NCI-H526 (cell line): ENCODE measurements at places on chromosomes 7 and 10.
A peak's percentile ranks its signal among the peaks of the same experiment; 100 is the strongest.

- no peak for DNase-seq
Measured at GRCh38 chr7:140744005-140744404, 47.5 kb downstream of the NDUFB2 start.

DNA sequence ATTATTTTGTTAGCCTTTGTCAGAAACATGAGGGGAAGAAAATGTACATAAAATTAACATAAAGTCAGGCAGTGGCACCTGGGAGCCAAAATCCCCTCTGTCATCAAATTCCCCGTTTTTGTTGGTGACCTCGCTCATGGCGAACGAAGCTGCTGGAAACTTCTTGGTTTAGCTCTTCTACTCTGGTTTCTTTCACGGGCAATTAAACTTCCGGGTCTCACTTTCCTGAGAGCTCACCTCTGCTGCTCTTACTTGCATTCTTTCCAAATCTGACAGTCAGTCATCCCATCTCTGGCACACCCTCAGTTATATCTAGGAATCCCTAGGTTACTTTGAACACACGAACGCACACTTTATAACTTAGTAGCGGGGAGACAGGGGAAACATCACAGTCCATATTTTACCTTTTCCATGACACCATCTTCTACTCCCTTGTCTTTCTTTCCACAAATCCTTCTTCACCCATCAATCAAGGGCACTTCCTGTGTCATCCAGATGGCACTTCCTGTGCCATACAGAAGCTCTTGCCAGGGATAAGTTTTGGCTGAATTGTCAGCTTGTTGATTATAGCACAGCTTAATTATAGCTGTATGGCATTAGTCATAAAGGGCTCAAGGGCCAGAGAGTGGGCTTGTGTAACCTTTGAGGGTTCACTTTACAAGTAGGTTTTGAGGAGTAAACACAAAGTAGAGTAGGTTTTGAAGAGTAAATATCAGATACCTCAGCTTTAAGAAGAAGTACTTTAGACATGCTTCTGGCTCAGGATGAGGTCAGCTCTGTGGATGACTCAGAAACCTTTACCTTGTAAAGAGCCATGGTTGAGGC, 105.1 kb downstream of the GATA3 start:
- no peak for DNase-seq

DNA sequence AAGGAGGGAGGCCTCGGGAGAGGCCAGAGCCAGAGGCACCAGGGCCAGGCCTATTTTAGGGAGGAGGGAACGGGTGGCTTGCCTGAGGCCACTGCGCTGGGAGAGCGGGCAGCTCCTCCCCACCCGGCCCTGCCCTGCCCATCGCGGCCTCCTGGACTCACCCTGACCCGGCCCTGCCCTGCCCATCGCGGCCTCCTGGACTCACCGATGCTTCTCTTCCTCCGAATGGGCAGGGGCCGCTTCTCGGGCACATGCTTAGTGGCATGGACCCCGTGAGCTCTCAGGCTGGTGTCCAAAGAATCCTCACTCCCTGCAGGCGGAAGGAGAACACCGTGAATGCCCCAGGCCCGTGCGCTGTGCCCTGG, 7.5 kb downstream of the PDGFA start:
- DNase-seq = no peak

DNA sequence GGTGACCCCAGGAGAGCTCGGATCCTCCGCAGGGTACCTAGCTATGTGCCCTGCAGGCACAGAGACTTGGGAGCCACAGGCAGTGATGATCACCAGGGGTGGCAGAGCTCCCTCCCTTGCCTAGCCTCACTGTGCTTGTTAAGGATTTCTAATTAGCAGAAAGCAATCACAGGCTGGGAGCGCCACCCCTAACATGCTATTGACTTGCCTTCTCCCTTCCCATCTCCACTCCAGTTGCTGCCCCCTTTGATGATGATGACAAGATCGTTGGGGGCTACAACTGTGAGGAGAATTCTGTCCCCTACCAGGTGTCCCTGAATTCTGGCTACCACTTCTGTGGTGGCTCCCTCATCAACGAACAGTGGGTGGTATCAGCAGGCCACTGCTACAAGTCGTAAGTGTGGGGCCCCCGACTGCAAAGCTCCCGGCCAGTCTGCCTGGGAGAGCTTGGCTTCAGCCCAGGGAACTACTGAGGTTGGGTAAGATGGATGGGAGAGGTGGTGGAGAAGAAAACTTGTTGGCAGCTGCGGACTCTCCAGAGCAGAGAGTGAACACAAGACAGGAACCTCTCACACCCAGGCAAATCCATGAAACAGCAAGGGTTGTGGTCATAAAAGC, 1.2 kb downstream of the PRSS1 start:
- no peak for DNase-seq

GRCh38 chr10:91381257-91381891, 28.8 kb upstream of the HECTD2 start:
- DNase-seq = peak; percentile 4

DNA sequence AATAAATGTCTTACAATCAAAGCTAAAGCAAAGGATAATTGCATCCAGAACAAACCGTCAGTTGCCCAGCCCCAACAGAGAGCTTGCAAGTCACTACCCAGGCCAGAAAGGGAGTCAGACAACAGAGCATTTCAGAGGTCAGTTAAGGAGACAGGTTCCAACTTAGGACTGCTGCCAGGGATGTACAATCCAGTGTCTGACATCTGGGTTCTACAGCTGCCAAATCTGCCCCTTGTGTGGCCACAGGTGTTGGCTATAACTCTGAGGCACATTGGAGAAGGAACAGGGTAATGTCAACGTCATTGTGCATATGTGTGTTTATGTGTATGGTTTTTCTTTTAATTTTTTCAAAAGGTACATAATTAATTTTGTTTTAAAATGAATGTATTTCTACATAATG, 85.2 kb upstream of the GLCCI1 start:
- DNase-seq = no peak

GRCh38 chr7:22386206-22386858, 29.4 kb upstream of the RAPGEF5 start:
- no peak for DNase-seq

GRCh38 chr7:52735656-52736055, 299.8 kb upstream of the POM121L12 start:
- no peak for DNase-seq

GRCh38 chr10:28587970-28588290, 55.0 kb downstream of the WAC start:
- no peak for DNase-seq

GRCh38 chr7:100946766-100947365, 2.5 kb upstream of the MUC3A start:
- no peak for DNase-seq

DNA sequence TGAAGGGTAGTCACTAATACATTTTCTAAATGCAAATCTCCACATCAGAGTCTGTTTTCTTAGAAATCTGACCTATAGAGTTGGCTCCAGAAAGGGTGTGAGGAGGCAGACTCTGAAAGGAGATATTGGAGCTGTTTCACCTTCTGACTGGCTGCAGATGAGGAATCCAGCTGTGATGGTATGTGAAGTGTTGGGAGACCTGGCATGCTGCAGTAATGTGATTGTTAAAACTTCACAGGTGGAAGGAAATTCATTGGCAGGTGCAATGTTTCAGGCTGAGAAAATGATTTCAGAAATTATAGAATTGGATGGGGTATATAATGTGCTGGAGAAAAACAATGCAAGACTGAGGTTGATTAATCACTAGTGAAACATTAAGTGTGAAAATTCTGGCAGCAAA, 1134.0 kb upstream of the LRRN3 start:
- no peak for DNase-seq

DNA sequence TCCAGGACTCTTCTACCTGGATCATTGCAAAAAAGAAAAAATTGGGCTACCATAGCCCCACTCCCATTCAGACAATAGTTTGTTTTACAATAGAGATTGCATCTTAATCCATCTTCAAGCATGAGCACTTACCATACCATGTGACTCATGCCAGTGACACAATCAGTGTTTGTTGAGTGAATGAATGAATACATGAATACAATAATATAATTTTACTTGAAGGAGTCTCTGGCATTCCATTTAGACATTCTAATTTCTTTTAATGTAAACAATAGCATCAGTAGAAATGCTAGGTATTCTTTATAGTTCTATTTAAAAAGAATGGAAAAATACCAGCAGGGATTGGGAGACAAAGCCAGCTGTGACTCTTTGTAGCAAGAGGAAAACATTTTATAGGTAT, 141.6 kb upstream of the AKR1E2 start:
- no peak for DNase-seq

DNA sequence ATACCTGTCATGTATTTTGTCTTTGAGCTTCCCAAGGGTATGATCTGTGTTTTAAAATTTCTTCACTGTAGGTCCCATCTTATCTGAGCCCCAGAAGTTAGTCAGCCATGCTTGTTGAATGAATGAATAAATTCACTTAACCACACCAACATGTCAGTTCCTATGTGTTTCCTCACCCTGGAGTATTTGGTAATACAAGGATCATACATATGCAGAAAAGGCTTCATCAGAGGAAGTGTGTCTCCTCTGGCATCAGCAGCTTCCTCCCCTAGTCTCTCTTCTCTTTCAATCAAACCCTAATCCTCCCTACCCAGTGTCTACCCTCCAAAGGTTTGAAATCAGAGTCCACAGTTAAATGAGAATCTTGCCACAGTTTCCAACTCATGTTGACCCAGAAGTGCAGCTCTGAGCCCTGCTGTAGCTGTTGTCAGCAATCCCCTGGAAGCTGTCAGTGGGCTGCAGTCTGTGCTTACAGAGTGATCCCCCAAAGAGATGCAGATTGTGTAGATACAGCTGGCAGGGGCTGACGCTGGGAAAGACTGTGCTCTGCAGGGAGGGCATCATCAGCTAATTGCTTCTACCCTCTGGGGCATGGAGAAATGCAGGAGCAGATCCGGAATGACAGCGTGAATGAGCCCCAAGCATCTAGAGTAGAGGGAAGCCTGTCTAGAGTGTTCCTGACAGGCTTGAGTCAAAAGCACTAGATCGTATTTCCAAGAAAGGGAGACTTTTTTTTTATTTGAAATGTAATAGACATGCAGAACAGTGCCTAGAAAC, 105.0 kb upstream of the WDR11 start:
- peak; percentile 14 for DNase-seq

DNA sequence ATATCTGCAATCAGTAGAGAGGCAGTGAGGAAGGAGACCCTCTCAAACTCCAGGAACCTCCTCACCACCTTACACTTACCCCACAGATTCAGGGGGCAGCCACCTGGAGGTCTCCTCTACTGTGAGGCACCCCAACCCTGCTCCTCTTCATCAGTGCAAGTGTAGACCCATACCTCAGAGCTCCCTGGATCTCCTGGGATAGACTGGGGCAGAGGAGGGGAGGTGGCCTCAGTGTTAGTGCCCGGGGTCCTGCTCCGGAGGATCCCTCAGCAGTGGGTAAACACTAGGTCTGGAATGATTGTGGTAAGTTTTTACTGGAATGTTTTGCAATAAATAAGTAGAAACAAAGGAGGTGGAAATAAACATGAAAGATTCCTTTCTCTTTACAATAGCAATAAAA, 31.1 kb downstream of the ANTXRL start:
- DNase-seq = no peak

GRCh38 chr10:26486990-26487850, 49.1 kb downstream of the APBB1IP start:
- DNase-seq = no peak
